ENCODE measurements at places on chromosomes 16 and 17.

GRCh38 chr17:27549251-27549893, 81.6 kb upstream of the LGALS9 start:
- DNase-seq: no peak

DNA sequence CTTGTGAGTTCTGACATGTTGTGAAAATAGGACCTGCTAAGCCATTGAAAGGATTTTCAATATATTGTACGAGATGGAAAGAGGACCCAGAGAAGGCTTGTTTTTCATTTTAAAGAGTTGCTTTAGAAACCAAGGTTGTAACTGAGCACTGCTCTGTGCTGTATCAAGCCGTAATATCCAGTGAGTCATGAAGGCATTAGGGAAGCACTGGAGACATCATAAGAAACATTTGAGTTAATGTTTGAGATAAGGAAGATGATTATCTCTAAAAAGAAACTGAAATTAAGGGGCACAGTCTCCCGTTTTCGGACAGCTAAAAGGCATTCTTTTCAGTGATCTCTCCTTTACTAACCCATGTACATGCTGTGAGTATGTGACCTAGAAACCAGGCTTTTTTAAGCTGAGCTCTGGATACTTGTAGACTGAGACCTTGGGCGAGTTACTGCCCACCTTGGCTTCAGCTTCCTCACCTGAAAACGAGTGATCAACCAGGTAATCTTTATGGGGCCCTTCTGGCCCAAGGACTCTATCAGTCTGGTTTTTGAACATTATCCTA, 149.2 kb upstream of the TBX2 start:
- DNase-seq: no peak

DNA sequence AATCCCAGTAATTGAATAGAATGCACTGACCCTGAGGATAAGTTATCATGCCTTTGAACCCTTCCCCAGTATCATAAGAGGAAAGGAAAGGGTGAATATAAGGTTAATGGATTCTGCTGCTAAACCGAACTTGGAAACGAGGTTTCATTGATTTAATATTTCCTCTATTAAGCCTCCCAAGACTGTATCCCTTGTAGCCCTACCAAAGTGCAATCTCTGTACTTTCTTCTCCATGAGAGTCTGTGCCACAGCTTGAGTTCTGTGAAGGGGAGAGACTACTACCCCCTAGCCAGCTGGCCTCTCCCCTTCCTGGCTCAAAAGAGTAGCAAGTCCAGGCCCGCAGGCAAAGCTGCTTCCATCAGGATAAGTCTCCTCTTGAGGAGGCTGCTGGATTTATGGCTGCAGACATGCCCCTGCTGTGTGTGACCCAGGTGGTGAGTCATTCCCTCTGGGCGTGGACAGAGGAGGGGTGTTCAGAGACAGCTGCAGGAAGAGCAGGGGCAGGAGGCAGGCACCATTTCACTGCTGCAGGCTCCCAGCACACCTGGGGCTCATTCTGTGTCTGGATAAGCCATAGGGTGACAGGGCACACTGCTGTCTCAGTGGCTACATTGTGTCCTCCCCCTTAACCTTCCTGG, 58.4 kb downstream of the TOM1L2 start:
- no peak for DNase-seq

DNA sequence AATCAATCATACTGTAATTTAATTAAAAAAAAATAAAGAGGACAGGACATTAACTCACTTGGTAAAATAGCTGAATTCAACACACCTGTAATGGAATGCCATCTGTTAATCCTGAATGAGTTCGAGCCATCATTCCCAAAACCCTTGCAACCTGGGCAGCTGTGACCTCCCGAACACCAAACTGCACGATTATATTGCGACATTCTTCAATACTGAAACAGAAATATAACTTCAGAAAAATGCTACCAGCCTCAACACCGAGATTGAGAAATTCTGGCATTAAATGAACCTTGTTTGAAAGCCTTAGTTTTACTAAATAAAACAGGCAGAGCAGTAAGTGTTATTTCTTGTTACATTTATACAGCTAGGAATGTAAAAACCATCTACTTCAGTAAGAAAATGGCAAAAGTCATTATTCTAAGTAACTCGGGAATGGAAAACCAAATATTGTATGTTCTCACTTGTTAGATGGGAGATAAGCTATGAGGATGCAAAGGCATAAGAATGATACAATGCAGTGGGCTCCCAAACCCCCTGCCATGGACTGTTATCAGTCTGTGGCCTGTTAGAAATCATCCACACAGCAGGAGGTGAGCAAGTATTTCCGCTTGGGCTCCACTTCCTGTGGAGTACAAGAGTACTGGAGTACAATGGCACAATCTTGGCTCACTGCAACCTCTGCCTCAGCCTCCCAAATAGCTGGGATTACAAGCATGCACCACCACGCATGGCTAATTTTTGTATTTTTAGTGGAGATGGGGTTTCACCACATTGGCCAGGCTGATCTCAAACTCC, 46.5 kb downstream of the CNOT1 start:
- DNase-seq: no peak

- no peak for DNase-seq
These were observed 10.7 kb downstream of the GNAO1 start for GRCh38 chr16:56202036-56202435.

DNA sequence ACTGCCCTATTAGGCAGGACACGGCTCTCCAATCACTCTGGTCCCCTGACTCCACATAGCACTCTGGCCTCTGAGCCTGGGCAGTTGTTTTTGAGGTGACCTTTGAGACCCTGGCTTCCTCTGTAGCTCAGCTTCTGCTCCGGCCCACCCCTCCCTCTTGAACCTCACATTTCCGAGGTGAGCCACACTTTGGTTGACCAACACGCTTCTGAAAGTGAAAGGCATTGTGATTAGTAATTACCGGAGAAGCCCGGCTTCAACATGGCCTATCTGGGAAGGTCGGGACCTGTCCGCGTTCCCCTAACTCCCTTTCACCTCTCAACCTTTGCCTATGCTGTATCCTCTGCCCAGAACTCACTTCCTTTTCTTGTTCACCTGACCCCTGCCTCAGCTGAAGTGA, 10.3 kb upstream of the ITGAX start:
- DNase-seq: no peak

GRCh38 chr16:6498858-6499257, 833.8 kb upstream of the RBFOX1 start:
- DNase-seq: no peak

DNA sequence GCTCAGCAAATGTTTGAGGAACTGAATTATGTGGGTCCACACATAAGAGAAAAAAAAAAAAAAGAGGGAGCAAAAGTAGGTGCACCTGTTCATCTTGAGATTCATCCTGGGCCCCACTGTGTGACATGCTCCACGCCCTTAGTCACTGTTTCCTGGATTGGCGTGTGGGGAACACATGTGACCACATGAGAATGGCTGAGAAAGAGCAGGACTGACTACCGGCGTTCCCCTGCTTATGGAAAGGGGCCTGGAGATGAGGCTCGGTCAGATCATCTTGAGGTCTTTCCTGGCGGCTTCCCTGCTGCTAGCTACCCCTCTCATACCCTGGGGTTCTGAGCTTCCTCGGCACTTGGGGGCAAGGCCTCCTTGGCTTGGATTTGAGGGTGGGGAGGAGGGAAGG, 3.9 kb downstream of the DEXI start:
- no peak for DNase-seq

- DNase-seq: no peak
These were observed 5.2 kb downstream of the SNX20 start for GRCh38 chr16:50675686-50676610.

DNA sequence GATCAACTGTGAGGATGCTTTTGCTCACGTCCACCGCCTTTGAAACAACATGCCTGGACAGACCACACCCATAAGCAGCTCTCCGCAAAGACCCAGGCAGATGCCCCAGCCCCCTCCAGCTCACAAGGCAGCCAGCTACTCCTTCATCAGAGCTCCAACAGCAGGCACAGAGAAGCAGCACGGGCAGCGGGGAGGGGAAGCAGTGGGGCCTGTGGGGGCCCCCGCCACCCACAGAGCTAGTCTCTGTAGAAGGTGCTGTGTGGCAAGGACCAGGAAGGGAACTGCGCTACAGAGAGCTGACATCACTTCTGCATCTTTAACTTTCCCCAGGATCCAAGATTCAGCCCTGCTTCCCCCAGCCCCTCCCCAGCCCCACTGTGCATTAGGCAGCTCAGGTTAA, 10.0 kb upstream of the SCNN1G start:
- DNase-seq: no peak

DNA sequence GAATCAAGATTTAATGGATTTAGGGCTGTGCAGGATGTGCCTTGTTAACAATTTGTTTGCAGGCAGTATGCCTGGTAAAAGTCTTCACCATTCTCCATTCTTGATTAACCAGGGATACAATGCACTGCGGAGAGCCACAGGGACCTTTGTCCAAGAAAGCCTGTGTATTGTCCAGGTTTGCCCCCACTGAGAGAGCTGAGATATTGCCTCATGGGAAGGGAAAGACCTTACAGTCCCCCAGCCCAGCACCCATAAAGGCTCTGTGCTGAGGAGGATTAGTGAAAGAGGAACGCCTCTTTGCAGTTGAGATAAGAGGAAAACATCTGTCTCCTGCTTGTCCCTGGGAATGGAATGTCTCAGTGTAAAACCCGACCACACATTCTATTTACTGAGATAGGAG, 2169.6 kb downstream of the TP53TG3F start:
- no peak for DNase-seq

DNA sequence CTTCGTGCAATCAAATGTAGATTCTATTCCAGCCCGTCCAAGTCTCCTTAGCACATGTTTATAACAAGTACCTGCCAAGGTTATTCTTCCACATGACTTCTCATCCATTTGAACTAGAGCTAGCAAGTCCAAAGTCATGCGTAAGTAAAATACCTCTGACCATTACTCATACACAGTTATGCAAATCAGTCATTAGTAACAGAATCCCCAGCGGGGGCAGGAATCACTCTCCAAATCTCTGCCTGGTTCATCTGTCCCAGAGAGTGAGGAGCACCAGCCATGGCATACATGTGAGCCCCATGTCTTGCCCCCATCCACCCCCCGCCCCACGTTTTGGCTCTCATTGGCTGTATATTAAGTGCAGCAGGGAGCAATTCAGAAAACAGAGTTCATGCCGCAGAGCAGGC, 27.7 kb downstream of the SRL start:
- DNase-seq: no peak

DNA sequence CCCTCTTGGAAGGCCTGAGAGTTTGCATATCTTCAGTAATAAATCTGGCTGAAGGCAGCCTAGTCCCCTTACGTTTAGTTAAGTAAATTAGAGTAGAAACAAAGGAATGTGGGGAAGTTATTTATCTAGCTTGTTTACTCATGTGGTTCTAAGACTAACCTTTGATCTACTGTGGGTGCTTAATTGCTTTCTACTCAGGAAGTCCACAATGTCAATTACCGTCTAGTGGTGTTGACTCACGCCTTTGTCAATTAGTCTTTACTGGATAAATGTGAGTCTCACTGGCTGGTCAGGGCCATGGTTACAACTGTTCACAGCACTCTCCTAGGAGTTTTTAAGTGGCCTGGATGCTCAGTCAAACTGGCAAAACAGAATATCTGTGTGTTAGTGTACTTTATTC, 2338.4 kb downstream of the TP53TG3F start:
- DNase-seq: no peak

All from naive thymus-derived CD8-positive, alpha-beta T cell (primary cell).